Skin of body (tissue), 3 donors: ENCODE measurements at places on chromosomes 3 and 15.

DNA sequence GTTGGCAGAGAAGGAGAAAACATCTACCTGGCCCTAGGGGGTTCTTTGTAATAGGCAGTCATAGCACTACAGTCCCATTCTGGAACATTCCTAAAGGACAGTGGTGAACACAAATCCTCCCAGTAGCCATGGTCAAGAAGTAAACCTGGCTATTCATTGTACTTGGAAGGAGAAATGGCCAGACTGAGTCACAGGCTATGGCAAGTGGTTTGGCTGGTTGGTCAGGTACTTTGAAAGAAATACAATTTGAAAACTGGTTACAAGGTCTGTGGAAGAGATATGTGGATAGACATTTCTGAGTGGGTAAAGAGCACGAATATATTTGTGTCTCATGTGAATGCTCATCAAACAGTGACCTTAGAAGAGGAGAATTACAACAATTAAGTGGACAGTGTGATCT, 33.0 kb upstream of the FAN1 start:
- DNase-seq, result no peak

GRCh38 chr3:126277629-126278378, 79.4 kb downstream of the KLF15 start:
- DNase-seq, result no peak

DNA sequence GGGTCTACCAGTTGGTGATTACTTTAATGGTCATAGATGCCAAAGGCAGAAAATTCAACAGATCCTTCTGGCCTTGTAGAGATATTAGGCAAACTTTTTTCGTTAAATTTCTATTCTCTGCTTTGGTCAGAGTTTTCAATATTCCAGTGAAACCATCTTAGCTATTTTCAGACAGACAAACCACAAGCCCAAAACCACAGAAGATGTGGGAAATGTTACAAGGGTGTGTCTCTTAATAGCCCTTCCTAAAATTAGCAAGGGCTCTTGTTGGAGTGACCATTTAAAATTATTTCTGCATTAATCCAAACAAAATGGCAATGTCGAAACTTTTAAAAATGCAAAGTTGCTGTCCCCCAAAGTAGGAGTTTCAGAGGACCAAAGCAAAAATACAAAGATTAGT, 102.8 kb downstream of the ARRDC4 start:
- DNase-seq, result no peak

DNA sequence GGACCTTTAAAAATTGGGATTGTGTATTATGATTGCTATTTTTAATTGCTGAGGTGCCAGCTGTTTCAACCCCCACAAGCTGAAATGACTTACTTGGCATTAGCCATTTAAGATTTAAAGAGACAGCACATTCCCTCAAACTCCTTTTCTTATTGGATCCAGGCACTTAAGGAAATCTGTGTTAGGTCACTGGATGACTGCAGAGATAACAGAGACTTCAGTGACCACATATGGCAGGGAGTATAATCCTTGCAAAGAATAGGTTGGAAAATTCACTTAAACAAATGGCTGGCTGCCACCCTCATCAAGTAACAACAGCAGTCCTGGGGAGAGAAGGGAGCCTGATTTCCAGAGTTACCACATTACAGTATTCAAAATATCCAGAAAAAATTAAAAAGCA, 66.6 kb downstream of the SLMAP start:
- DNase-seq, result no peak

DNA sequence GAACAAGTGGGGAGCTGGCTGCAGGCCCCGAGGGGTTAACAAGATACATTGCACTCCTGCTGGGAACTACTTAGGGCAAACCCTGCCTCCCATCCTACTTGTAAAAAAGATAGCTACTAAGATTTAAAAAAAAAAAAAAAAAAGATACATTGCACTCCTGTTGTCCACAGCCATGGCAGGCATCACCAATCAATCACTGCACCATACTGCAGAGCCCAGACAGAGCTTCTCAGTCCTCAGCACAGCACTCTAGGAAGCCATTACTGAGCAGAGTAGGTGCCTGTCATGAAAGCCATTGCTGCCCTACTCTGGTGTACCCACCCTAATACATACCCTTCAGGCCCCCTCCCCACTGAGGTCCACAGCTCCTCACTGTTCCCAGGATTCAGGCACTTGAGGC, 64.8 kb downstream of the RASGRF1 start:
- DNase-seq, result no peak
